HT1080 (cell line): ENCODE measurements at places on chromosomes 16 and 17. TPM values are rescaled to one million over a fixed set of nuclear protein-coding genes. Genes with fewer than 3 reads are reported as not detected.

COL1A1 gene
- total RNA-seq, result 1.3 and 1.4 TPM in 2 replicates

SEPTIN12 gene
- total RNA-seq, result not detected in 2 replicates

DLG4 gene
- total RNA-seq, result 11.3 and 14.2 TPM in 2 replicates

KRTAP1-1 gene
- not detected in 2 replicates for total RNA-seq

FBXL16 gene
- total RNA-seq, result 2.0 and 4.2 TPM in 2 replicates

TRPV3 gene
- 0.02 and 0.07 TPM in 2 replicates for total RNA-seq

DDX42 gene
- total RNA-seq, result 36.9 and 44.9 TPM in 2 replicates

LGALS9B gene
- total RNA-seq, result not detected in 2 replicates

SCIMP gene
- total RNA-seq, result not detected in 2 replicates

MT1E gene
- 533 and 612 TPM in 2 replicates for total RNA-seq
